ENCODE measurements at places on chromosomes 4 and X.

DNA sequence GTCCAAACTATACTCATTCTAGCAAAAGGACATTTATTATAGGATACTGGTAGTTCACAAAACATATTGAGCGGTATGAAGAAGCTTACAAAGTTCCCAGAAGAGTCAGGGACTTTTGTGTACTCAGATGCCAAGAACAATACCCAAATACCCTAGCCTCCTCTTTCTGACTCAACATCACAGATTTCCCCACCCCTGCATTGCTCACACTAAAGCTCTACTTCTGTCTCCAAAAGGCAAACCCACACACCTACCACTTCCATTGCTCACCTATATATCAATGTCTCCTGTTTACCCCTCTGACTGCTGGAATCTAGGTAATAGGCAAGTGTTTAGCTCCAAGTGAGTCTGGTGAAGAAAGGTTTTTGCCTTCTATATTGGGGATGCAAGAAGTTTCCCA, 100.7 kb upstream of the HCCS start:
- DNase-seq: no peak

- DNase-seq: no peak
Observed at GRCh38 chrX:74940414-74940813, 15.2 kb upstream of the NEXMIF start.

DNA sequence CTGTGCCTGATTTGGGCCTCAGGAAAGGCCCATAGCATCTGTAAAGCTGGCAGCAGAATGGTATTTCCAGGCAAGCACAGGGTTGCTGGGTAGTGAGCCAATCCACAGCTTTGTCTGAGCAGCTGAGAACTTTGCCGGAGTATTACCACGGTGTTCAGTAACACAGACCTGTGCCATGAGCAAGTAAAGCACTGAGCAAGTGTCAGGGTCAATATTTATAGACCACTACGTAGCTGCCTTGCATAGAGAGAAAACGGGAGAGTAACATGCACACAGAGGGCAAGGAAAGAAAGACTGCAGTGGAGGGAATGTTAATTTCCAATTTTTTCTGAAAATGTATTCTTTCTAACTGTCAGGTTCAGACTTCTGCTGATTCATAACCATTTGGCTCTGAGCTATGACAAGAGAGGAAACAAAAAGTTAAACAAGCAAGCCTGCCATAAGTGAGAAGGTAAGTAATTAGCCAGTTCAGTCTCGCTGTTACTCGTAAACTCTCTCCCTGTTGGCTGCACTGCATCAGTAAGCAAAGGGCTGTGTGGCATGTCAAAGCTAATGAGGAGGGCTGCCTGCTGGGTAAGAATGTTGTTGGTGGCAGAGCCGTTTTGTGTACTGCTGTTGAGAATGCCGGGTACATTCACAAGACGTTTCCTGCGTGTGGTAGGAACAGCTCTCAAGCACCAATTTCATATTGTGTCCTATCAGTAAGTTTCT, 238.1 kb downstream of the BMPR1B start:
- DNase-seq: peak; percentile 17

DNA sequence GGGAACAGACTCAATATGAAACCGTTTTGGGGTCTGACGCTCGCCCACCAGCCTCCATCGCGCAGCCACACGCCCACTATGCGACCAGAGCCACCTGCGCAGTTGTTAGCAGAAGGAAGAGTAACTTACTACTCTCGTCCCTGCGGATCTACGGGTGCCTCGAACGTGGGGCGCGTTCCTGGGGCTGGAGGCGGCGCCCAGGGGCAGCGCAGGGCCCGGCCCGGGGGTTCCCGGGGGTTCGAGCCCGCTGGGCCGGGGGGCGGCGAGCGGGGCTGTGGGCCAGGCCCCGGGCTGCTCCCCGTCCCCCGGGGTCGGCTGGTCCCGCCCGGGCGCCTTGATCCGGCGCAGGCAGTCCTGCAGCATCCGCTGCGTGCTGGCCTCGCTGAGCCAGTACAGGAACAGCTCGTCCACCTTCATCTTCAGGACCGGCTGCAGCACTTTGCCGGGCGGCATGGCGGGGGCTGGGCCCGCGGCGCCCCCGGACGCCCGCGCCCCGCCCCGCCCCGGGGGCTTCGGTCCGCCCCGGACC, 404 bp downstream of the PPP2R3B start:
- DNase-seq: no peak

- DNase-seq: no peak
Observed at GRCh38 chr4:144948421-144948820, 149.6 kb downstream of the ANAPC10 start.

DNA sequence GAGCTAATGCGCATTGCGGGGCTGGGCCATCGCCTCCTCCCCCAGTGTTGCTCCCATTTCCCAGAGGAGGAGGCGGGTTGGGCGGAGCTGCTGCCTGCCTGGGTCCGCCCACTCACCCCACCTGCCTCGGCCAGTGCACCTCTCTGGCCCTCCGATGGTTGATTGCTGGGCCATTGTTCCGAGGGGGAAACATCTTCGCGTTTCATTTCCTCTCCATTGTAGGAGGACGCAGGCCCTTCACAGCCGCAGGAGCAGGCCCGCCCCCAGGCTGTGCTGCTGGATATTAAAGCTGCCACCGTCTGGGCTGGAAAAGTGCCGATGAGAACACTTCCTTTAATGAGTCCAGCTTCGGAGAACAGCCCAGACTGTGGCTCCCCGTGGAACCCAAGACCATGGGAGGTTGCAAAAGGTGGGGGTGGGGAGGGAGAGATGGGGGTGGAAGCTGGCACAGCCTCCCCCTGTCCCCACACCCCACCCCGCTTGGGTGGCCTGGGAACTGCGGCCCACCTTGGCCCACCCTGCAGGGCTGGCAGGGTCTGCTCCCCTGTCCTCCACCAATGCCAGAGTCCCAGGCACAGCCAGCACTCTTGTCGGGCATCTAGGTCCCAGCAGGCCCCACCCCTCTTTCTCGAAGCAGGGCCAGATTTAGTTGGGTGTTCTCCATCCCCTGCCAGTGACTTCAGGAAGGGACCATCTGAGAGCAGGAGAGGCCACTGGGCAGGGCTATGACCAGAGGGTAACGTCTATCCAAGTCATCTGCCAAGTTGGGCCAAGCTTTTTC, 96.6 kb downstream of the ADRA2C start:
- no peak for DNase-seq

GRCh38 chrX:154436374-154436982, 476 bp upstream of the GDI1 start:
- no peak for DNase-seq

GRCh38 chr4:78781924-78782323, 5.8 kb downstream of the BMP2K start:
- no peak for DNase-seq

DNA sequence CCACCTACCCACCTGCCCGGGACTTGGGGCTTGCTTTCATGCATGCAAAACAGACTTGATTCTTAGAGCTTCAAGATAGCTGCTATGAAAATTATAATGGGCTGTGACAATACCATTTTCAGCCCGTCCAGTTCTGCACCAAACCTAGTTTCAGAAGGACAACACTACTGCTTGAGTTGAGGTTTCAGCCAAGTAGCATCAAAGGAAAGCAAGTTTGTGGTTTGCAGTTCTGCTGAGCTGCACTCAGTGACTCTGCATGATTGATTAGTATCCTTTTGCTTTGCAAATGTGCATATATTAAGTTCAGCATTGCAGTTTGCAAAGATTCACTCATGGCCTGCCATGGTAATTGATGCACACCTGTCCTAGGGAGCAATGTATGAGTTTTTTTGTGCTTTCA, 442.7 kb downstream of the RPA4 start:
- no peak for DNase-seq

GRCh38 chr4:184885602-184886001, 59.8 kb upstream of the ACSL1 start:
- no peak for DNase-seq

- no peak for DNase-seq
Observed at GRCh38 chr4:15488658-15489470, 19.2 kb downstream of the CC2D2A start.

DNA sequence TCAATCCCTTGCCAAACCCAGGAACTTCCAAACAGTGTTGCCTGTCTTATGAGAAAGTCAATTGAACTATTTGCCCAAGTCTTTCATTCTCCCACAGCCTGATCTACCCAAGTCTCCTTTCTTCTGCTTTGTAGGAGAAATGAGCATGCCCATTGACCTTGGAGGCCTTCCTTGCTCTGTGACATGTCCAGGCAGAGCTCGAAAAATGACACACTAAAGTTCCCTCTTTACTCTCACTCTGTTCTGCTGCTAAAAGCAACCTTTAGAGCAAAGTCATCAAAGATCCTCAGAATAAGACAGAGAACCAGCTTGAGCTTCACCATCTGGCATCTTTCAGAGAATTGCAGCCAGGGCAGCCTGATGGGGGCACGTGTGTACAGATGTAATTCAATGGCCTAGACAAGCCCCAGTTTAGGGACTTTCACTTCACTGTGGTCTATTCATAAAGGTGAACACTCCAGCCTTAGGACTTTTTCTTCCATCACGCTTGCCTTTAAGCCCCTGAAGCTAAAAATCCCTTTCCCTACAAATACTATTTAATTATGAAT, 136.4 kb downstream of the AMELX start:
- no peak for DNase-seq

GRCh38 chr4:186932196-186932595, 208.5 kb upstream of the FAT1 start:
- DNase-seq: no peak

- no peak for DNase-seq
Observed at GRCh38 chr4:86603311-86603885, 9.3 kb downstream of the PTPN13 start.

GRCh38 chr4:155489271-155489670, 112.5 kb upstream of the MAP9 start:
- no peak for DNase-seq

DNA sequence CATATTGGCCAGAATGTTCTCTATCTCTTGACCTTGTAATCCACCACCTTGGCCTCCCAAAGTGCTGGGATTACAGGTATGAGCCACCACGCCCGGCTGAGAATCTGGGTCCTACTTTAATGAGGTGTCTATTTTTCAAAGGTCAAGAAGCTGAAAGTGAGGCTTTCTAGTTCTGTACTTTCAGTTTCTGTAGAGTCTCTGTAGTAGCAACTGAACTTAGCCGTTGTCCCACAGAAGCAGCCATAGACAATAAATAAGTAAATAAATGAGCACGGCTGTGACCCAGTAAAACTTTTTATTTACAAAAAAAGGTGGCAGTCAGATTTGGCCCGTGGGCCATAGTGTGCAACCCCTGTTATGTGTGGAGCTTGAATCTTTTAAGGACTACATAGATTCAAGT, 92.0 kb downstream of the FNIP2 start:
- DNase-seq: no peak

DNA sequence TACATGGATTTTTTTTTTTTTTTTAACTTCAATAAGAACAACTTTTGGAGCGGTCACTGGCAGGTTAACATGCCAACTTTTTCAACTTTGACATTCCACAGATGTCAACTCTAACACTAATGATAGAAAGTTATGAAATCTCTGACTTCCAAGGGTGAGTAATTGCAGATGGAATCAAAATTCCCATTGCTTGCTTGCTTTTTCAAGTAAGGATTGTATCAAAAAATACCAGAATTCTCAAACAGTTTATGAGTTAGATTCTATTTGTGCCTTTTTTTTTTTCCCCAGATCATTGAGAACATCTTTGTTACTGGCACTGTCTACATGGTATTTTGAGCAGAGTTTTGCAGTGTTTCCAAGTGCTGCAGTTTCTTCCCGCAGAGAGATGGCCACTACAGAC, 50.3 kb upstream of the OTUD4 start:
- no peak for DNase-seq

- no peak for DNase-seq
Observed at GRCh38 chrX:10106806-10107205, 50.0 kb upstream of the CLCN4 start.

GRCh38 chr4:174483792-174484191, 38.5 kb downstream of the HPGD start:
- DNase-seq: no peak

- DNase-seq: no peak
Observed at GRCh38 chr4:70603856-70604255, 11.8 kb downstream of the AMBN start.

DNA sequence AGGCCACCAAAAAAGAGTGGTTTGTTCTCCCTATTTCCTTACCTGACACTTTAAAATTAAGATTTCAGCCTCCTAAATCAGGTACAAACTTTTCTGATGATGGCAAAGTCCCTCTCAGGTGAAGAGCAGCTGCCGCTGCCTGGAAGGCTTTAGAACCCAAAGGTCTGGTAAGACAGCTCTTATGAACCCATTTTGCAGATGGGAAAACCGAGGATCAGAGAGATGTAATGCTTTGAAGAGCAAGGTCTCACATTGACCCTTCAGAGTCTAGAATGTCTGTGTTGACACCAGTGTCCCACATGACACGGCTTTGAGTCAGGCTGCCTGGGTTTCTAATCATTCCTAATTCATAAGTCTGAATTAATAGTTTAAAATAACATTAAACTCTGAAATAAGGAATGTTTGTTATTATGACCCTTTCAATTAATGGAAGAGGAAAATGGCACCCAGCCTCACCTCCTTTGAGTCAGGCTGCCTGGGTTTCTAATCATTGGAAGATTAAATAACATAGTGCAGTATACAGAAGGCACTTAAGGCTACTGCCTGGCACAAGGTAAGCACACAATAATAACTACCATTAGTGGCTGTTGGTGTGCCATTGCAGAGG, 27.9 kb upstream of the KIAA0232 start:
- DNase-seq: no peak

- DNase-seq: no peak
Observed at GRCh38 chr4:157600583-157600982, 380.1 kb downstream of the GRIA2 start.

DNA sequence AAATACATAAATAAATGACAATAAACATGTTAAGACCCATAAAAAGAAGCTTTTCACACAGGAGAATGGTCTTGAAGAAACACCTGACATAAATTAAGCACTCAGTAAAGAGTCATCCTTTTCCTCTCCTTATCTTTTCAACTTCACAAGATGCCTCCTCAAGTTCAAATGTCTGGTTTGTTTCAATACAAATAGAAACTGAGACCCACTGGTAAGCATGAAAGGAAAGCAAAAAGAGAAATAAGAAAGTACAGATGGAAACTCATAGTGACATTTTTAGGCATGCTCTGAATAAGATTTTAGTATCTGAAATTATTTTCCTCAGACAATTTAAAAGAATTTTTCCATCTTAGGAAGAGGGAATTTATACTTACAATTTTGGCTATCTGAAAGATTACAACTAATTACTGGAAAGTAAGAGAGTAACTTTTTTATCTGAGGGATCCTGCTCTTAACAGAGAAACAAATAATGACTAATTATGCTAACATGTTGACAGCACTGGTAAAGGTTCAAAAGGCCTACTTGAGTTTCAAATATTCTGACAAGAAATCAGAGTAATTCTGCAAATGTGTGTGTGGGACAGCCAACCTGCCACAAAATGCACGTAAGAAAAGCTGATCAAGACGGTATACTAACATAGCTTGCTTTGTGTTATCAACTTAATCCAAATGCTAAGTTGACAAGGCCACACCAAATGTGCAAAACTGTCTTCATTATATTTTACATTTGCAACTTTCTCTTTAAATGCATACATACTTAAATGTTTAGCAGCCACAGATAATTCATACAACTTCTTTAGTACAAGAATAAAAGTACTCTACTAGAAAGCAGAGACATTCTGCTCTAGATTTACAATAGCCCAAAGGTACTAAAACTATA, 113.0 kb downstream of the IQCM start:
- DNase-seq: no peak

- DNase-seq: no peak
Observed at GRCh38 chrX:1147611-1148515, 64.6 kb downstream of the CRLF2 start.

GRCh38 chrX:44225667-44226066, 117.8 kb downstream of the EFHC2 start:
- DNase-seq: no peak
